ENCODE measurements at places on chromosomes 3 and 15.

- DNase-seq = peak; percentile 38
These were observed 6.4 kb upstream of the ISL2 start for GRCh38 chr15:76330080-76330680.

- no peak for DNase-seq
These were observed 256.3 kb upstream of the EOMES start for GRCh38 chr3:27978440-27978839.

GRCh38 chr3:189298469-189299375 lies 127.0 kb downstream of the TPRG1 start:
- DNase-seq = no peak

GRCh38 chr3:101423984-101424888 lies 88.8 kb downstream of the SENP7 start:
- no peak for DNase-seq

DNA sequence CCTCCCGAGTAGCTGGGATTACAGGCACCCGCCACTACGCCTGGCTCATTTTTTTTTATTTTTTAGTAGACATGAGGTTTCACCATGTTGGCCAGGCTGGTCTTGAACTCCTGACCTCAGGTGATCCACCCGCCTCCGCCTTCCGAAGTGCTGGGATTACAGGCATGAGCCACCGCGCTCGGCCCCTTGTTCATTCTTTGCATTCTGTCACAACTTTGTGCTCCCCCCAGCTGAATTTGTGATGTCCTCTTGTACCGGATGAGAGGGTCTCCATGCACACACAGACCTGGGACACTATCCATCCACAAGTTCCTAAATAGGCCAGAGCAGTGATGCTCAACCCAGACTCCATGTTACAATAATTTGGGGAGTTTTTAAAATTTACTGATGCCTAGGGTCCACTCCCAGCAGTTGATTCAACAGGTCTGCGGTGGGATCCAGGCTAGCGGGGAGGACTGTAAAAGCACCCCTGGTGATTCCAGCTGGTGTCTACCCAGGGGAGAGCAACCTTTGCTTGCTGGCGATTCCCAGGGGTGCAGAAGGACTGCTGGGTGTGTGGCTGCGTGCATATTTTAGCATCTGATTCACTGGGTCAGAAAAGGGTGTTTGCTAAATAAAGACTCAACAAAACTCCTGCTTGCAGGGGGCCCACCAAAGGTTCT lies 1.0 kb downstream of the RASSF1 start:
- DNase-seq = no peak

DNA sequence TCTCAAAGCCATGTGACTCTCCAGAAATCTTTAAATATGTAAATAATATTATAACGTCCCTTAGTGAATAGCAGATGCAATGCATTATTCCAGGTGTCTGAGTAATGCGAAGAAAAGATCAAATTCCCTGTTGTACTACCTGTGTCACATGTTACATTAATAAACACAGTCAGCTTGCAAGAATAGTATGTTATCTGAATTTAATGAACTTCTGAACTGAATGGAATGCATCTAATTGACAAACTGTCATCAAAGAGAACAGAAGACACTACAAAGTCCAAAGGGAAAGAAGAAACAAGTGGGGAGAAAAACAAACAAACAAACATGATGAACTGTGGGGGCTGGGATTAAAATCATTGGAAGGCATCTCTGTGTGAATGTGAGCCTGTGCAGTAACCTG lies 508.8 kb downstream of the LPP start:
- DNase-seq = no peak

- DNase-seq = no peak
These were observed 3.0 kb downstream of the DUT start for GRCh38 chr15:48334260-48334659.

DNA sequence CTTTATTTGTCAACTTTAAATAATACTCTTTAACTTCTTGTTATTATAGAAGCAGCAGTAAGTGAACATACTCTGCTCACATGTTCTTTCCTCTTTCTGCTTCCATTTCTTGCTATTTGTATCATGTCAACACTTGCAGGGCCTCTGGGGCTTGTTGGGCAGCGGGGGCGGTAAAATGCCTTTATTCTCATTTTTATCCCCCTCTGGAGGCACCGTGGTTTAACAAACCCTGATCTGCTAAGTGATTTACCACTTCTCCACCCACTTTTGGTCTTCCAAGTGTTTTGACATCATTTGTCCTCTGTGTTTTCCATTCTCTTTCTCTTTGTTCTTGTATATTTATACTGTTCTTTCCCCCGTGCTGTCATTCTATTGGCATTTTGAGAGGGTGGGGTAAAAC lies 33.9 kb downstream of the SCN10A start:
- DNase-seq = no peak

Measured in Kasumi-1 (cell line).